ENCODE measurements at places on chromosomes 3 and 15.

DNA sequence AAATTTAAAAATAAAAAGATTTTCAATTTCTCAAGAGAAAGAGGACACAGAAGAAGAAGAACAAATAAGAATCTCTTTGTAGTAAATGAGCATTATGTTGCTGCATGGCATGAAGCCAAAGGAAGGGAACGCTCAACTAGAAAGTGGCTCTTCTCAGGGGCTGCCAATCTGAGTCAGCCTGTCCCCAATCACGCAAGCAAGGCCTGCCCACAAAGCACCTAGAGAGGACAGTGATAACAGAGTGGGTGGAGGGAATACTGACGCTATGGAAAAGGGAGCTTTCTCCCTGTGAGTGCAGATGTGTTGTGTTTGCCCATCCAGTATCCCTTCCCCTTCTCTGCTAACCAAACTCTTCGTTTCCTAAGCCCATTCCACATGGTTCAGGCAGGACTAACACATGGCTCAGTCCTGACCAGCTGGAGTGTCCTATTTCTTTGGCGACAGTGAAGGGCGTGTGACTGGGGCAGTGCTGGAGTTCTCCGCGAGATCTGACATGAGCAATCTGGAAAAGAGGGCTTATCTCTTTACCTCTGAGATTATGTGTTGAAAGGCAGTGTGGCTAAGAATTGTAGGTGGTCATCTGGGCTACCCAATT lies 14.2 kb downstream of the FBN1 start:
- no peak for DNase-seq

GRCh38 chr3:37862219-37862902 lies 681 bp downstream of the CTDSPL start:
- no peak for DNase-seq

DNA sequence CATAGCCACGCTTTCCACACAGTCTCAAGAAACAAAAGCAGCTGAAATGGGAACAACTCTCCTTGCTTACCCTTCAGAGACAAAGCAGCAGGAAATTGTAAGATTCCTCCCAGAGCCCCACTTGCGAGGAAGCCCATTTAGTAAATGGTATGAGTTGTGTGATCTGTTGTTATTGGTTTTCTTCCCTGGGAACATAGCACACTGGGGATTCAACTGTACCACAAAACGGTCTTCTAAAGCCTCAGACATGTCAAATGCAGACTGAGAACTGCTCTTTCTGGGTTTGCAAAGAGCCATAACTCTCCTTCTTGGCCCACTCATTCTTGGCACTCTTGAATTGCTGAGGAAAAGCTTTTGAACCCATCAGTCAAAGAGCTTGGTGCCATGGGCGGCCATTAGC lies 101.0 kb upstream of the COL8A1 start:
- no peak for DNase-seq

GRCh38 chr15:80710635-80711554 lies 15.8 kb downstream of the ABHD17C start:
- DNase-seq: peak; percentile 70

DNA sequence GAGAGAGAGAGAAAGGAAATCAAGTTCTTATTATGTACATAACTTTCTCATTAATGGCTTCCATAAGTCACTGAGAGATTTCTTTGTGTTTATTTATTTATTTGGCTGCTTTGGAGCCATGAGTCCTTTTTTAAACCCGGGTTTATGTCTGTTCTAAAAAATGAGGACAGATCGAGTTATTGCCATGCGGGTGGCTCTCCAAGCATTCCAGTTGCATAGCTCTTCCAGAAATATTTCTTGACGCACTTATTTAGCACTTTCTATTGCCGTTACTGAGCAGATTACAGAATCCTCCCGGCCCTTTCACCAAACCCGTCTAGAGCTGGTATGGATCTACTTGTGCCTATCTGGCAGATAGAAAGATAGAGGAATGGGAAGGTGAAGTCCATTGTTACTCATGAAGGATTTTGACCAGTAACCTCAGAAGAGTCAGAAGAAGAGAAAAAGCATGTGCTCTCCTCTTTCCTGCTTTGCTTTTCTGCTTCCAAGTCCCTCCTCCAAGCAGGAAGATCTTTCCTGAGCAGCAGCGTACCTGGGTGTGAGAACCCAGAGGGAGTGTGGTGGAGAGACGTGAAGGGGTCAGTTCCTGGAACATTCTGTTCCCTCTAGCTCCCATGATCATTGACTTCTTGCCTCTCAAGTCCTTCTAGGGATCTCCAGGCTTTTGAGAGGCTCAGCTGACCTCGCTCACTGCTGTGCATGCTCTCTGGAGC lies 112.8 kb downstream of the LPP start:
- DNase-seq: no peak

DNA sequence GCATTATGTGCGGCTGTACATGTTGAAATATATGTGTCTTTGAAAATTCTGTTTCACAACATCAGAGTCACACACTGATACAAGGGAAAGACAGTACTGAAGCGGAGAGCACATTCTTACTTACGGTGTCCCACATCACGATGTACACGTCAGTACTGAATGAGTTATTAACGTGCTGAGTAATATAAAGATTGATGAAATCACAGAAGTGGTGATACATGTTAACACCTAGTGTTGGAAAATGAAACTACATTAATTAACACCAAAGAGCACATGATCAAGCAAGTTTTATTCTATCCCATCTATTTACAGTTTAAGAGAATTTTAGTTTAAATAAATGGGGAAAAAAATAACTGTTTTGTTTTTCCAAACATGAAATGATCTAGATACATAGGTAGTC lies 15.6 kb downstream of the EOGT start:
- DNase-seq: no peak

DNA sequence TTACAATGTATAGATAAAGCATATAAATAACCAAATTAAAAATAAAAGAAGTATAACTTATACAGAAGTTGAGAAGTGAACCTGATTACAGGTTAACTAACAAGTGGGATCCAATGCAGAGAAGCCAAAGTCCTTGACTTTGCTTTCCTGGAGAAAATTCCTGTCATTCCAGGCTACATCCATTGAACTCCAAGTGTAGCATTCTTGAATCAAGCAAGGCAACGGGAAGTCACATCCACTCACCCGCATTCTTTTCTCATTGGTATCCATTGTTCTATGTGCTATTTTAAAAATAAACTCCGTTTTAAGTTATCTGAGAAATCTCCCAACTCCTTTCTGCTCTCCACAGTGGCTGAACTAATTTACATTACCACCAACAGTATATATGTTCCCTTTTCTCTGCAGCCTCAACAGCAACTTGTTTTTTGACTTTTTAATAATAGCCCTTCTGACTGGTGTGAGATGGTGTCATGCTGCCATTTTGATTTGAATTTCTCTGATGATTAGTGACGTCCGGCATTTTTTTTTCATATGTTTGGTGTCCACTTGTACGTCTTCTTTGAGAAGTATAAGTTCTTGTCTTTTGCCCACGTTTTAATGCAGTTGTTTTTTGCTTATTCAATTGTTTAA lies 534.3 kb downstream of the ROBO1 start:
- no peak for DNase-seq

GRCh38 chr3:129954514-129954913 lies 20.0 kb upstream of the TRH start:
- no peak for DNase-seq

DNA sequence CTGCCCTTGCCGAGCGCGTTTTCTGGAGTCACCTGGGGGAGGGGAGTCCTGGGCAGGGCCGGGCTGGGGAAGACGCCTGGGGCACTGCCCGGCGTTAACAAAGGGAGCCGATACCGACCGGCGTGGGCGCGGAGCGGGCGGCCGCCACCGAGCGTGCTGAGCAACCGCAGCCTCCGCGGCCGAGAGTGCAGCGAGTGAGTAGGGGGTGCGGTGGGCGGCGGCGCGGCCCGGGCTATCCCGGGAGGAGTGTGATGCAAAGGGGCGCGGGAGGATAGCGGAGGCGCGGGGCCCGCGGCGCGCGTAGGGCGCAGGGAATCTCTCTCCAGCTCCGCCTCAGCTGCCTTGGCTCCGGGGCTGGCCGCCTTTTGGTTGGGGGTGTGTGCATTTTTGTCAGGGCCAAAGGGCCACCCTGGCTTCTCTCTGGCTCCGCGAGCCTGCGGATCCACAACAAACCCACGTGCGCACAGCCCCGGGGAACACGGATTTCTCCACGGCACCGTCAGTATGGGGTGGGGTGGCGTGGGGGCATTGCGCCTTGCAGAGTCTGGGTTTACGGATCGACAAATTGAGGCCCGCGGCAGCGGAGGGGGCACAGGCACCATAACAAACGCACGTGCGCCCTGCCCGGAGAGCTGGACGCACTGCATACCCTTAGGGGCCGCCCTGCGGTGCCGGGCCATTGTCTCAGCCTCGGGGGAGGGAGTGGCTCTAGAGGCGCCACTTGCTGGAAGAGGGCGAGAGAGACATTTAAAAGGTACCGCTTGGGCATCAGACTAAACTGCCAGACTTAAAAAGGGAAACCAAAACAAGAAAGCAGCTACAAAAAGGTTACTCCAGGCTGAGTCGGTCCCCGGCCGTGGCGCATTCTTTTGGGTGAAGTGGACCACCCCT lies 560 bp downstream of the ST6GAL1 start:
- peak; percentile 78 for DNase-seq

DNA sequence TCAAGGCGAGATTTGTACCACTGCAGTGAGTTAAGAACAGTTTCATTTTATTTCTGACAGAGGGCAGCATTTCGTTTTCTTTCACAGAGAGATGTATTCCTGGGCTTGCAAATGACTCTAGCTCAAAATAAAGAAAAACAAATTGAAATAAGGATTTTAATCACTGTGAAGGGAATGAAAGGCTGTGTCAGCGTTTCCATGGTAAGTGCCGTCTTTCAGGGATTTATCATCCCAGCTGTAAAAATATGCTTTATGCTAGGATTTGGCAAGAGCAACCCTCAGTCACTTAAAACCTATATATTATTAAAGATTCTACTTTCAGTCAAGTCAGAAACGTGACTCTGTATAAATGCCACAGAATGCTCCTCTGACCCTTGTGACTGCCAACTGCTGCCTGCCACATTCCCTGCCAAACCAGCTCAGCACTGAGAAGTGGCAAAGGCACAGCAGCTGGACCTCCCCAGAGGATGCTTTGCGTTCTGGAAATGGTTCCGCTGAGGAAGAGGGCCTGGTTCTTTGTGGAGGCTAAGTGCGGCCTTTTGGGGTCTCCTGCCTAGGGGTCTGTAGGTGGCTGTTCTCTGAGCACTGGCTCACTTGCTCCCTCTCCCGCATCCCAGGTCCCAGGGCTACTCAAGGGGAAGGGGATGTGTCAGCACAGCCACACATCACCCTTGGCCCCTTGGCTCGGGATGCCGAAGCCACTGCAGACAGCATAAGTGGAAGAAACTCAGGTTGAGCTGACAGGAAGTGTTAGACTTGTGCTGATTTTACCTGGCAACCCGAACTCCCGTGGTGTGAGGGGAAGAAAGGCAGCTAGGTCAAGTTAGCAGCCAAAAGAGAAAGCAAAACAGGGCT lies 56.6 kb upstream of the POMGNT2 start:
- DNase-seq: peak; percentile 79

GRCh38 chr15:101056366-101057334 lies 137.5 kb downstream of the LRRK1 start:
- DNase-seq: peak; percentile 12

GRCh38 chr3:12758025-12758781 lies 856 bp downstream of the TMEM40 start:
- DNase-seq: no peak

DNA sequence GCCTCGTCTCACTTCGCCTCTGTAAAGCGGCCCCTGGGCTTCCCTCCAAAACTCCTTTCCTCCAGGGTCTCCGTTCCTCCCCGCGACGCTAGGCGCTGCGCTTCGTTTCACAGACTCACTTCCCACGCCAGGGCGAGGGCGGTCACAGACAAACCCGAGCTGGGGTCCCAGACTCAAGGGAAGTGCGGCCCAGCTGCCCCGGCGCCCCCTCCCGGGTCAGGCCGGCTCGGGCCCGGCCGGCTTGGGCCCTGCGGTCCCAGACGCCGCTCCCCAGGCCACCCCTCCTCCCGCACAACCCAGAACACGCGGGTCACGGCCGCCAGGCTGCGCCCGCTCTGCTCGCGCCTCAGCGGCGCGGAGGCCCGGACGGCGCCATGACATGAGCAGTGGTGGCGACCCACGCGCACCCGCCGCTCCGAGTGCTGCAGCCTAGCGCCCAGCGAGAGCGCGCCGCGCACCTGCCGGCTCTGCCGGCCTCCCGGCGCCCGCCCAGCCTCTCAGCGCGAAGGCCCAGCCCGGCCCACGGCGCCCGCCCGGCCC lies 547 bp downstream of the NUP210 start:
- DNase-seq: peak; percentile 63

- DNase-seq: no peak
These were observed at the start of gene TAGLN3 for GRCh38 chr3:111998636-111999483. TSS of gene TAGLN3 (plus strand) at chr3:111998922. CDS start at chr3:111999423, 501 bp downstream.

GRCh38 chr3:187612656-187613055 lies 57.5 kb downstream of the SST start:
- no peak for DNase-seq

DNA sequence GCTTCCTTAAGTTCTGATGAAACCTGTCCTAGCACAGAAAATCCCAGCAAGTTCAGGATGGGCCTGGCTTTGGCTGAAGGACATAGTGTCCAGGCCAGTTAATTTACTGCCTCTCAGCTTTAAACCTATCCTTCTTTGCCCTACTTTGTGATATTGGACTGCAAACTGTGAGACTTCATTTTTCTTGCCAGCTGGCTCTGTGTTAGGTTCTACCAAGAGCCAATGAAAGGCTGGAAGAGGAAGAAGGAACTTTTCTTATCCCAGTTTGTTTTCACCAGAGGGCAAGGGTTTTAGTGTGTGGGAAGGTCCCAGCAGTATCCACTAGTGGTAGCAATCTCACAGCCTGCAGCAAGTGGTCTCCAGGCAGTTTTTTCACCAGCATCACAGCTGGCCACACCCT lies 18.2 kb downstream of the DCUN1D1 start:
- no peak for DNase-seq

DNA sequence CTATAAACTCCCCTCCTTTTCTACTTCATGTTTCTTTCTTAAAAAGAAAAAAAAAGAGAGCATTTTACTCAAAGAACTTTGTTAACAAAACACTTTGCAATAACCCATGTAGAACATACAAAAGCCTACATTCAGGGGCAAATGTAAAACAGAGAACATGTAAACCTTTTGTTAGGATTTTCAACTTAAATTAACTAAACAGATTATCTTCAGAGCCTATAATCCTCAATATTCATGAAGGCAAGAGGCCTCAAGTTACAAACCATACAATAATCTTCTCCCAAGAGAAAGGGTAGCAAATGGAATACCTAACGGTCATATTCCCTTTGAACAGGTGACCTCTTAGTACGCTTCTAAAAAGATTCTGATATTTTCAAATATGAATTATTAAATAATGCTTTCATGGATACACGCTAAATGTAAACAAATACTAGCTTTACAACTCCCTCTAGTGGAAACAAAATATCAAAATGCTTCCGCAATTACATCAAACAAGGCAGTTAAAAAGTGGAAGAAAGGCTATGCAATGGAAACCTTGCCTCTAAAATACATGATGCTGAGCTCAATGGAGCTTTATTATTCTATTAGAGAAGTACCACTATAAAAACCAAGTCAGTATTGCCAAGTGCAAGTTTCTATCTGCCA lies 9.9 kb downstream of the CEP152 start:
- DNase-seq: no peak

Measured in activated CD8-positive, alpha-beta T cell treated with anti-CD3 and anti-CD28 coated beads, Interleukin-2, amount 10 ng/mL, durations not matched to agents 7 days and 5 days (primary cell).